ENCODE measurements at places on chromosomes 5 and 9.

GRCh38 chr5:172636279-172637050 is 4.6 kb upstream of the NEURL1B start:
- no peak for DNase-seq

GRCh38 chr9:2235623-2236022 is 220.5 kb downstream of the SMARCA2 start:
- no peak for DNase-seq

GRCh38 chr5:54785729-54786591 is 199.4 kb downstream of the ESM1 start:
- no peak for DNase-seq

GRCh38 chr5:157186309-157187045 is 5.8 kb downstream of the ITK start:
- no peak for DNase-seq

DNA sequence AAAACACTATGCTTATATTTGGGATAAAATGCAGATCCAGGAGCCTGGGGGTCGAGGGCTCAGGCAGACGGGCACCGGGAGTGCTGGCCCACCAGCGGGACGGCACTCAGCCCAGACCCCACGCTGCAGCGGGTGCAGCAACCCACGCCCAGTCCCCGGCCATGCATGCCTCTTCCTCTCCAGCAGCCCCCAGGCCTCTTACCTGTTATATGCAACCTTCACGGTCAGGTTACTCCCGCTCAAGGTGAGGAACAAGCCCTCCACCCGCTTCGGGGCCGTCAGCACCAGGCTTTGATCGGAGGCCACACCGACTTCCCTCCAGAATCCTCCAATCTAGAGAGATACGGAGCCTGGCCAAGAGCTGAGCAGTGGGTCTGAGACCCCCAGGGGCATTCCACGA is 1.2 kb downstream of the LCN8 start:
- DNase-seq, result no peak

DNA sequence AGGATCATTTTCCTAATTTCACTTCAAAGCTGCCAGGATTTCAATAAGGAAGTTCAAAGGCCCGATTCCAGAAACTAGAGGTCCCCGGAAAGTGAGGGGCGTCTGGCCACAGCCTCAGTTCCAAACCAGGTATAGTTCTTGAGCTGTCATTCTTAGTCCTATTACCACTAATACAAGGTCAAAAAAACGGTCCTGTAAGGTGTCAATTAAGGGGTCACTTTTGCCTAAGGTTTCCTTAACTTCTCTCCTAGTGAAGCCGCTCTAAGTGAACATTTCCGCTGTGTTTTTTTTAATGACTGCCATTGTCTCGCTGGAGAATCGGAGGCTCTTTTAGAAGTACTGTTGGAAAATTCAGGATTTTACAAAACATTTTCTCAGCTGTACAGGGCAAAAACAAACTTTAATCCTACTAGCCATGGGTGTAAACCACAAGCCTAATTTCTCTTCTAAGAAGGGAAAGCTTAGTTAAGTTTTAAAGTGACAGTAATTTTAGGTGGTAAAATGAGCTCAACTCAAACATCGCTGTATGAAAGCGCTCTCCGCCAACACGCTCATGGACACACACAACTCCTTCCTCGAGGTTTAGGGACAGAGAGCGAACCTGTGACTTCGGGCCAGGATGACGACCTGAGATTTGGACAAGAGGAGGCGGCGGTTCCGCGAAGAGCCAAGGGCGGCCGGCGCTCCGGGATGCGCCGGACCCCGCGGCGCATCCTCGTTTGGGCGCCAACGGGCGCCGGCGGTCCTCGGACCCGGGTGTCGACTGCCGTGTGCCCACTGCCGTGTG is 76.7 kb upstream of the IFNE start:
- DNase-seq, result no peak

GRCh38 chr9:125659201-125659840 is 47.7 kb downstream of the MAPKAP1 start:
- no peak for DNase-seq

- DNase-seq, result no peak
Observed at GRCh38 chr5:62488531-62488930, 76.0 kb downstream of the IPO11 start.

- peak; percentile 66 for DNase-seq
Observed at GRCh38 chr5:175534070-175534932, 55.9 kb downstream of the SFXN1 start.

DNA sequence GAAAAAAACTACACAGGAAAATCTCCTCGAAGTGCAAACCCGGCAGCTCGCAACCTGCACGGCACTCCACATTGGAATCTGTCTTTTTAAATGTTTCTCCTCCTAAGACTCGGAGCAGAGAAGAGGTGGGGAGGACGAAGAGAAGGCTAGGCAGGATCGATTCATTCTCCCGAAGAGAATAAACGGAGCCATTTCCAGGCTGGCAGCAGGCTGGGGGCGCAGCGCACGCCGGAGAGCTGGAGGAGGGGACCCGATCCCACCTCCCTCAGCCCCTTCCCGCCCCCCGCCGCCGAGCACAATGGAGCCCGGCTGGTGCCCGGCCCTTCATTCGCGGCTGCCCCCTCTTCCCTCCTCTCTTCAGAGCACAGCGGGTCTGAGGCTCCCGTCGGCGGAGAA is 628 bp downstream of the HOMER1 start:
- peak; percentile 71 for DNase-seq

GRCh38 chr5:43000914-43001313 is 39.2 kb downstream of the ANXA2R start:
- no peak for DNase-seq

GRCh38 chr5:52849544-52849943 is 61.8 kb downstream of the ITGA1 start:
- DNase-seq, result no peak

DNA sequence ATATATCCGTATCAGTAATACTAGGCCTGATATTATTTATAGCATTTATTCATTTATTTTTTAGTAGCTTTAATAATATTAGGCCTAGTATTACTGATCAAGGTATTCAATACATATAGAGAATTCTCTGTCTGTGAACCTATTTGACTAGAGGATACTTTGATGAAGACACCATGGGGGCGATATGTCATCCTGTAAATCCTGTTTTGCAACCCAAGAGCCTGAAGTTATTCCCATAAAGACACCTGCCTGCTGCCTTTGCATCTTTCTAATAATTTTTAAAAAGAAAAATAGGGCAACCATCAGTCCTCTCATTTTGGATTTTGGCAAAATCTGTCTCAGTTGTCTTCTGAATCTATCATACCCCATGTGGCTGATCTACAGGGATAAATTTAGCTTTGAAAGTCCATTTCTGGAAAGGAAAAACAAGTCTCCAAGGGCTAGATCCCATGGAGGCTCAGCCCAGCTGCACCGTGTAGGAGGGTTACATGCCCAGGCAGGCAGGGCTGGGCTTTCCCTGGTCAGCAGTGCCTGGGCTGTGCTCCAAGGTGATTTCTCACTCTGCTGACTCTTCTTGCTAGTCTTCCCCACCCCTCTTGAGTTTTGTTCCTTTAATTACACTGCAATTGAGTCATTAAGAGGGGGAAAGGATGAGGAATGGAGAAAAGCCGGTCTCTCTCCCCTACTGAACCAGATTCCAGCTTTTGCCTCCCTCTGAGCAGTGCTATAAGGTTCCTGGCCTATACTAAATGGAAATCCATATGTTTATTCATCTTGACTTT is 169.0 kb downstream of the TRIM32 start:
- DNase-seq, result no peak

DNA sequence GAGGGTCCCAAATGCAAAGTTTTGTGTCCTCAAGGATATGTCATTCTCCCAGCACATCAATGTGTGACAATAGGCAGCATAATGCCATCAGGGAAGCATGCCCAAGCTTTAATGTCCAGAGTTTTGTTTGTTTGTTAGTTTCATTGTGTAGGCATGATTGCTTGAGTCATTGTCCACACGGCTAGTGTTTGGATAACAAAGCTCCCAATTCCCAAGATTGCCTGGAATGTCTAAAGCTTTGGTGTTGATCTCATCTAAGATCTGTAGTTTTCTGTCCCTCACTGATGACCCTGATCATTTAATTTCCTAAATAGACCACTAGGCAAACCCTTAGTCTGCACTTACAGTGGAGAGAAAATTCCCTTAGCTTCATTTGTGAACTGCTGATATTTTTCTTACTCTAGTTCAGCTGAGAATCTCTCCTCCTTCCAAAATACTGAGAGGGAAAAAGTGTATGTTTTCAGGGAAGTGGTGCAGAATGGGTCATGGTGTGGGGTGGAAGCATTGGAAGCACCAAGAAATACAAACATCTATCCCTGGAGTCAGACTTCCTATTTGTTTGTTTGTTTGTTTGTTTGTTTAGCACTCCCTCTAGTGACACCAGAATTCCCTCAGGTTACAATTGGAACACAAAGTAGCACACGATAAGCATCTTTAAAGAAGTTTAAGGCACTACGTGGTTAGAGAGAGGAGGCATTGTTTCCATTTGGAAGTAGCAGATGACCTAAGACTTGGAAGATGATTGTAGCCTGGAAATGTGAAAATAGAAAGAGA is 127.1 kb downstream of the PRDM6 start:
- DNase-seq, result no peak

DNA sequence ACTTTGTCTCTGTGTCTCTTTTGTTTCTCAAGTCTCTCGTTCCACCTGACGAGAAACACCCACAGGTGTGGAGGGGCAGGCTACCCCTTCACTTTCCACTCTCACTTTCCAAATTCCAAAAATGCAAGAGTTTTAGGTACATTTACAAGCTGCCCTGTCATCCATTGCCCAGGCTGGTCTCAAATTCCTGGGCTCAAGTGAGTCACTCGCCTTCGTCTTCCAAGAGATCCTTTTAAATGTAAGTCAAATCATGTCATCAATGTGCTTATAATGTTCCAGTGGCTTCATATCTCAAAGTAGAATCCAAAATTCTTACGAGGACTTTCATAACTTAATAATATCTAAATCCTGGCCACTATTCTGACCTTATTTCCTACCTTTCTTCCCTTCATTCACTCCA is 20.4 kb upstream of the UGCG start:
- DNase-seq, result no peak

- peak; percentile 30 for DNase-seq
Observed at GRCh38 chr5:142491270-142491669, 166.4 kb upstream of the SPRY4 start.

- no peak for DNase-seq
Observed at GRCh38 chr9:87827341-87827740, 55.3 kb upstream of the SPATA31E1 start.

GRCh38 chr5:57749396-57749795 is 266.8 kb upstream of the ACTBL2 start:
- no peak for DNase-seq

DNA sequence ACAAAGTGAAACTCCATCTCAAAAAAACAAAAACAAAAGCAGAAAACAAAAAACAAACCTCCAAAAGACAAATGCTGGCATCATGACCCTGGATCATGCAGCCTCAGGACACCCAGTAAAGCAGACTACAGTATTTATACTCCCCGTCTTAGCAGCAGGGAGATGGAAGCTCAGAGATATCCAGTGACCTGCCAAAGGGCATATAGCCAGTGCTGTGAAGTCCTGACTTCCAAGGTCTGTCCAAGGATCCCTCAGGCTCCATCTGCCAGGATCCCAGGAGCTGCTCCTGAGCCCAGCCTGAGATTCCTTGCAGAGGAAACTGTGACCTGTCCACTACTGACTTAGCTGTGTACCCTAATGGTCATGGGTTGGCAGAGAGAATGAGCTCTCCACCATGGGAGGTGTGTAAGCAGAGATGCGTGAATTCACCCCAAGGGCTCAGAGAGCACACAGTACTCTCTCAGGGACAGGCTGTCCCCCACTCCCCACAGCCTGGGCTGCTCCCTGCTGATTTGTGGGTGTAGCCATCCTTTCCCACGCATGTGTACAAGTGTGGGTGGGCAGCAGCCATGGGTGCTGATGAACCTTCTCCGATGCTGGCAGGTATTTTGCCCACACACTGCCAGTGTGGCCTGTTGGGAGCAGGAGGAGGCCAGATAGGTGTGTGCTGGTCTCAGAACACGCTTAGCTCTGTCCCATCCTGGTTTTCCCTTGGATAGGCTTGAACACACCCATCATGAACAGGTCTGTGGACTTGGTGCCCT is 2.1 kb upstream of the WNK2 start:
- DNase-seq, result no peak

GRCh38 chr5:154038261-154038706 is 426 bp downstream of the FAM114A2 start:
- peak; percentile 83 for DNase-seq

GRCh38 chr9:14170973-14171596 is 142.9 kb downstream of the NFIB start:
- no peak for DNase-seq

DNA sequence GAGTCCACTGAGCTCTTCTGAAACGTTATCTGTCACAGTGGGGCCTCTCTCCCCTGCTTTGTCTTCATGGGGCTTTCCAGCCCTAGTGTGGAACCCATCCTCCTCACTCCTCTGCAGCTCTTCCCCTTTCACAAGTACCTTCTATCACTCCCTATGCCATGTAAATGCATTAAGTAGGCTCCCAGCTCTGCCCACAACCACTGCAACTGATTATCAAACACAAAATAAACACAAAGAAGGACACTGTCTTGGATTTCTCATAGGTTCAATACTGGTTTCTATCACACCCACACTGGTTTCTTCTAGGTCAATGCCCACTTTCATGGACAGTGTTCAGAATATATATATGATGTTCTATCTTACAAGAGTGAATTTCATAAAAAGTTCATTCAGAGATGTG is 139.4 kb downstream of the GNAQ start:
- no peak for DNase-seq

DNA sequence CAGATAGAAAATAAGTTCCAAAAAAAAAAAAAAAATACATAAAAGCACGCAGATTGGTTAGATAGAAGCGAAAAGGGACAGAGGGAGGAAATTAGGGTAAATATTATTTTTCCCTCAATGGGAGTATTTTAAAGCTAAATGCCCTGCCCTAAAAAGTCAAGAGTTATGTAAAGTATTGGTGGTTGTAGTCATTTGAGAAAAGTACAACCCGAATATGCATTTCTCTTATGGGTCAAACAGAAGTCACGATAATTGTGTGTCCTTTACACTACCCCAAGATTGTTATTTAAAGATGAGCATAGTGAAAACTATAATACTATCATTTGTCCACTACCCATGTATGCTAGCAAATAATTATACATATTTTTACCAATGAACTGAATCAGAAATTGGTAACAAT is 368.7 kb downstream of the NDUFS4 start:
- no peak for DNase-seq

All from right kidney (tissue), 9 donors.